ENCODE measurements at places on chromosomes 2 and 18.
A peak's percentile ranks its signal among the peaks of the same experiment; 100 is the strongest.

DNA sequence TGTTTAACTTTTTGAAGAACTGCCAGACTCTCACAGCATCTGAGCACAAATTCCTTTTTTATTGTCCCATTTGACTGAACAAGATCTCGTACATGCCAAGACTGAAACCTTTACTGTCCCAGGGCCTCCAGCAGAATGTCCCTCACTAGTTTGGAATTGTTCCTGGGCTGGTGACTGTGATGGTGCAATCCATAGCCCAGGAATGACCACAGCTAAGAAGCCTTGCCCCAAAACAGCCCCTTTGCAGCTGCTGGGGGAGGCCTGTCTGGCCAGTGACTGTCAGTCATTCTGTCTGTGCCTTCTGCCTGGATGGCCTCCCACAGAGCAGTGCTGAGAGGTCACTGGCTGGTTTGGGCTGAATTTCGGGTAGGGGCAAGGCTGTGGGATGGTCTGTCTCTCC lies 184.5 kb upstream of the MSH6 start:
- DNase-seq: no peak

GRCh38 chr2:37982147-37982582 lies 57.1 kb downstream of the RMDN2 start:
- DNase-seq: no peak

- no peak for DNase-seq
Observed at GRCh38 chr2:153641046-153641445, 162.5 kb upstream of the RPRM start.

DNA sequence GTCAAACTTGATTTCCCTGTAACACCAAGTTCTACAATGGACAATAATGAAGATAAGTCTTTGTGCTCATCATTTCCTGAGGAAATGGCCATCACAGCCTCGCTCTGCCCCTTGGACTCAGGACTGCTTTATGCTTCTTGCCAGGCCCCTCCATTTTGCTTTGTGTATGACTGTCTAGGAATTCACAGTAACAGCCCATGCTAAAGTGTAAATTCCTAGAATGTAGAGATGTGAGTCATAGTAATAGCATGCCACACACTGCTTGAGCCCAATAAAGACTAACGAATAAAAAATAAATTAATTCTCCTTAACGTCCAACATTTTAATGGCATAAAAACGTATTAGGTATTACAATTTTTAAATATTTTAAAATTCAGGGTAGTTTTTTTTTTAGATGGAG lies 226.5 kb downstream of the PID1 start:
- peak; percentile 3 for DNase-seq

GRCh38 chr2:216860426-216861137 lies 718 bp upstream of the TNP1 start:
- DNase-seq: no peak

GRCh38 chr18:55106466-55106865 lies 147.2 kb upstream of the CCDC68 start:
- DNase-seq: no peak

- DNase-seq: no peak
Observed at GRCh38 chr2:181657379-181657778, 474 bp upstream of the CERKL start.

GRCh38 chr18:2948038-2948437 lies 64.9 kb downstream of the LPIN2 start:
- peak; percentile 57 for DNase-seq

DNA sequence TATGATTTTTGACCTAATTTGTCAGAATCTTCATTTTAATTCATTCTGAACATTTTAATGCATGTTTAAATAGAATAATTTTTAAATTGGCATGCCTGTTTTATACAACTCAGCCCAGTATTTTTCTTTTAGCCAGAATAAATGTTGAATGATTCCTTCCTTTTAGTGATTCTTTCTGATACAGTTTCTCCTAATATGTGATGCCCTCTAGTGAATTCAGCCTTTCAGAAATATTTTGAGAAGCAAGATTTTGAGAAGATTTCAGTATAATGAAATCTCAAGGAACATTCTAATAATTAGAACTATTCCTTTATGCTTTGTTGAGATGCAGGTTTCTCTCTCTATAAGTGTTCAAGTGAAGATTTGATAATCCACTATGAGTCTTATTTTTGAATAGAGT lies 28.5 kb downstream of the LCLAT1 start:
- no peak for DNase-seq

GRCh38 chr2:222835143-222835822 lies 25.6 kb upstream of the ACSL3 start:
- no peak for DNase-seq

DNA sequence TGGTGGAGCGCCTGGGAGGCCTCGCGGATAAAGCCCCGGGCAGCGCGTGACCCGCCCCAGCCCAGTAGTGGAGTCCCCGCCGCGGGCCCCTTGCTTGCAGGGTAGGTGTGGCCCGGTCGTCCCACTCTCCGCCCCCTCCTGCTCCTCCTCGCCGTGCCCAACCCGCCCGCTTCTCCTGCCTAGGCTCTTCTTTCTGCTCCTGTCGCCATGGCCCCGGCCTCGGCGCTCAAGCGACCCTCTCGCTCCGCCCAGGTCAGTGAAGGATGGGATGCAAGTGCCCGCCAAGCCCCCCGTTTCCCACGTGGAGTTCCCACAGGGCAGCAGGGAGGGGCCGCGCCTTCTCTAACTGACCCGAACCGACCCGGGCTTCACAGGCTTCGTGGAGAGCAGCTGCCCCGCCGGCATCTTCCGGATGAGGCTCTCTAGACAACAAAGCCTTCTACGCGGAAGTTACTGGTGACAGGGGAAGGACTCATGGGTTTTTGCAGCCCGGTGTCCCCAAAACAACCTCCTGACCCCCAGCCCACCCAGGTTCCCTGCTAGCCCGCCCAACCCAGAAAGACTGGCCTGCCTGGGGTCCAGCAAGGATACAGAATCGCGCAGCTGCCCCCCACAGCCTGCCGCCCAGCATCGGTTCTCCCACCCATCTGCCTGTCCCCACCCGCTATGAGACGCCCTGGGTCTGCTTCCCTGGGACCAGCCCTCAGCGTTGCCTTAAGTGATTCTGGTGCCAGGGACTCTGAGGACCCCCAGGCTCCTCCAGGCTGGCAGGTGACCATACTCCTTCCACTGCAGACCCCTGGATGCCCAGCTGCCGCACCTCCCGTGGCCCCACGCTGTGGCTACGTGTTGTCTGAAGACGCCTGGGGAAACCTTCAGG lies 32.8 kb downstream of the TTC32 start:
- DNase-seq: no peak

DNA sequence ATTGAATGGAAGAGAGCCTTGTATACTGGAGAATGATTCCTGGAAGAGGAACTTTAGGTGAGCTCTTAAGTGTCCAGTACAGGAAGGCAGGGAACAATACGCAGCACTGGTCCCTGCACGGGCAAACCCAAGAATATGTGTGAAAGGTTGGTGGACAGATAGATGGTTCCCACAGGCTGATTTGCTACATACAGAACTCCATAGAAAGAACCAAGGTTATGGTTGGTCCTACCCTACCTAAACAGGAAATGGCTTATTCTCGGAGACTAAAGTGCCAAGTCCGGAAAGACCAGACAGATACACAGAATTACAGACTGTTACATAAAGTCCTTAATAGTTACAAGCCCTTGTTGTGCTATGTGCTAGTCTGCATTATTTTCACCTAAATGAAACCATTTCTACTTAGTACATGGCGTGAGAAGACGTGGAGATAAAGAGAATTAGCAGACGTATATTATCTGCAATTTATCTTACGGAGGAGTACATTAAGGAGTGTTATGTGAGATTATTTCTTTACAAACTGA lies 1.2 kb downstream of the REV1 start:
- DNase-seq: no peak

DNA sequence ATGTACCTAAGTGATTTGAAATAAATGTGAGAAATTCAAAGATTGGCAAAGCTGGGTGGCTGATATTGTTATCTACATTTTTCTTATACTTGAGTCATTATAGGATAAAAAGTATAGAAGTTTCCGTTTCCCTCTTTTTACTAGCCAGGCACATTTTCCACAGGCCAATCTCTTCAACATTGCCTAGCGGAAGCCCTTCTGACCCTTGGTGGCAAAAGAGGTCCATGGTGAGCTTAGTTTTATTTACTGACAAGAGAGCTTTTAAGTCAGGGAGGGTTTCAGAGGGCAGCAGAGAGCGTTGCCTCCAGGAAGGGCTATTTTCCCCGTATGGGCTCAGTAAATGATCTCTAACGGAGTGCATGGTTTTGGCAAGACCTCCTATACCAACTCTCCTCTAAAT lies 15.1 kb upstream of the RHOB start:
- DNase-seq: no peak

DNA sequence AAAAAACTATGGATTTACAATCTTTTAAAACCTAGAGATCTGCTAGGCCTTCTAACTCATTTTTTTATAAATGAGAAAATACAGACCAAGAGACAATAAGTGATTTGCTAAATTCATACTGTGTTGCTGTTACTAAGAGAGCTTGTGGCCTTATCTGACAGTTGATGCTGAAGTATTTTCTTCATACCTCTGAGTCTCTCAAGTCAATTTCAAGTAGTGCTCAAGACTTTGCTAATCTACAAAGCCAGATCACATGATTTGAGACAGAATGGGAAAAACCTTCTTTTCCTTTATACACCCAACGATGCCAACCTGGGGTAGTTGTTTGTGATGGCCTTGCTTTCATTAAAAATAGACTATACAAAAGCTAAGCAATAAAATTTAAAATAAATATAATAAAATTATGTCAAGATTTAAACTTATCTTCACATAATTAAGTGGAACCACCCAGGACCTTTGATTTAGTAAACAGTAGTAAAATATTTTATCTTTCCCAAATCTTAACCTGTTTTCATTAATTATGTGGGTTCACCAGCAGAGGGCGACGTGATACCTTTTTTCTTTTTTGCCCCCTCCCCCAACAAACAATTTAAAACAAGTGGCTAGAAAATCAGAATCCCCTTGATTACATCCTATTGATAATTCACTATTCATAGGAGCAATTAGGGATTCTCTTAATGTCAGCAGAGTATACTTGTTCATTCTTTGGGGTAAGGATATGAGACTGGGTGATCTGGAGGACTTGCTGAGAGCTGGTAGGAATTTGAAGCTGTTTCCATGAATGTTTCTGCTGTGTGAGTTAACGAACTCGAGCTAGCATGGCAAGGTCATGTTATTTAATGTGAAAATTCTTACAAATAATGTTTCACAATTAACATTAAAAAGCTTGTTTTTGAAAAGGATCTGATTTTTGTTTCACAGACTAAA lies 49.6 kb upstream of the SLC5A7 start:
- DNase-seq: no peak

DNA sequence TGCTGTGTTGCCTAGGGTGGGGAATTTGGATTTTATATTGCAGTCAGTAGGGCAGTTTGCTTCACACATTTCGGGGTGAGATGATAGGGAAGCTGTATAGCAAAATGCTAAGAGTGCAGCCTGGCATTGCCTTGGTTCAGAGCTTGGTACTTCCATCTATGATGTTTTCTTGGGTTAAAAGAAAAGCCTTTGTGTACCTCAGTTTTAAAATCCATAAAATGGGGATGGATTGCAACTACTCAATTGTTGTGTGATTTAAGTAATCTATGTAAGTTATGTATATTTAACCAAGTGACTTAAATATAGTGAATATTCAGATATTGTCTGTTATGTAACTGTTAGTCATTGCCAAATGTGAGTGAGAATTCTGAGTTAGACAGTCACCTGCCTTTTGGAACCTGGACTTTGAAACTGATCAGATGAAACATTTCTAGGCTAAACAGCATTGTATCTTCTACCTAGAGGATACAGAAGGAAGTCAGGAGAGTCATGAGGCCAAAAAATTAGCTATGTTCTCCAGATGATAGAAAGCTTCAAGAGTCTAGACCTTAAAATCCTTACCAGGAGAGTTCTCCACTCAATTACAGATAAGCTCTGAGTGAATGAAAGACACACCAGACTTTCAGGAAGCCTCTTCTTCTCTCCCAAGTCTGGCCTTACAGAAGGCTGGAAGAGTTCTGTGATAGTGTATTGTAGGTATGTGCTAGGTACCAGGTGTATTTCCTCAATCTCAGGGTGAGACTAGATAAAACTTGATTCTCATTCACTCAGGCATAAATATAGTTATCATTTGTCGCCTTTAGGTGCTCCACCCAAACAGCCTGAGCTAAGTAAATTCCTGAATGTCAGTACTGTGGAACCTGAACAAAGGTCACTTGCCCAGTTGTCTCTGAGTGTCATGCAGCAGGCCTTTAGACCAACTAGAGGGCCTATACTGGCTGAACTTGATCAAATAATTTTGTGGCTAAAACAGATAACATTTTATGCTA lies 7.5 kb downstream of the RIOK3 start:
- no peak for DNase-seq

DNA sequence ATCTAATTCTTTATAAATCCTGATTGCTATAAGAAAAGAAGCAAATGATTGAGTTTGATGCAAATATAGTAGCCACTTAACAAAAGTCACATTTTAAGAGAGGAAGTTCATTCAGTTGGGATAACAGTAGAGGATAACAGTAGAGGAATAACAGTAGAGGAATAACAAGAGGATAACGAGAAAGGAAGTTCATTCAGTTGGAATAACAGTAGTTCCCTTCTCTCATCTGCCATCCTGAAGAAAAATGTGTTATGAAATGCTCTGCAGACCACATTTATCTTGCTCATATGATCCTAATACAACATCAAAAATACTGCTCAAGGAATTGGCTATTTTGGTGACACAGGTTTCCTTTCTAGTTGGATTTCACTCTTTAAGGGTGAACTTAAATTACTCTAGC lies 105.3 kb upstream of the UNC80 start:
- no peak for DNase-seq

DNA sequence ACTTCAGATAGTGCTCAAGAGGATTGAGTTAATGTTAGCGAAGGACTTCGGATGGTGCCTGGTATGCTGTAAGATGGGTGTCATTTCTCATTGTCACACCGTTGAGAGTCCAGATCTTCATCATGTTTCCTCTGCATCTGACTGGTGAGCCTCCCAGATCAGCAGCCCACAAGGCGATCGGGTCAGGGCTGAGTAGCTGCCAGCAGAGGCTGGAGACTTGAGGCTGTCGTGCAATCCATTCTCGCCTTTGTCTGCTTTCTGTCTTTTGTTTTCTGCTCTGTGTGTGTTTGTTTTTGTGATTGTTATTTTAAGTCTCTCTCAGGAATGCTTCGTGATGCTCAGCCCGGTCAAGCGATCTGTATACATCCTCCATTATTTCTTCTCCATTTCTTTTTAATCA lies 95.8 kb downstream of the TGOLN2 start:
- DNase-seq: no peak

- DNase-seq: no peak
Observed at GRCh38 chr18:30387401-30387800, 655.1 kb downstream of the DSC3 start.

DNA sequence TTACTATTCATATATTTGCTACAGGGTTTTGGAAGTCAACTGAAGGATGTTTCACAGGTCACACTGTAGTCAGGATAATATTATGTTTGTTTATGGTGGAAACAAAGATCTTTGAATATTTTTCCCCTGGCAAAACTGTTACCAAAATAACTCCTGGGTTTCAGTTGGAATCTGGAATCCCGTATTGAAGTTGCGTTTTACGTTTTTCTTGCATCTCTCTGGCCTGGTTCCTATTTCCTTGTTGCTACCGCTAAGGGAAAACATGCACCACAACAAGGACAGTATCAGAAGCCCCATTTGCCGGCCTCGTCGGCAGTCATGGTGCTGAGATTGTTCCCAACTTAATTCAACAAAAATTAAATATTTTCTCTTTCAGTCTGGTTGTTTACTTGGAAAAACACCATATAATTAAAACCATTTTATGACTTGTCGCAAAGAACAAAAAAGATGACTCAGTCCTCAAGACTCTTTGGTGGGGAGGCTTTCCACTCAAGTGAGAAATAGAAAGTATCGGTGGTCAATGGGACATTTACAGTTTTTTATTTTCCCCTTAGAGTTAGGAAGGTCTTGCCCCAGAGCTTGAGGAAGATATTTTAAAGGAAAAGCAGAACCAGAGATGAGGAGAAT lies 42.3 kb downstream of the EN1 start:
- DNase-seq: no peak
